ENCODE measurements at places on chromosomes 5 and 9.

GRCh38 chr5:103393101-103393754 is 134.7 kb downstream of the MACIR start:
- no peak for DNase-seq

GRCh38 chr9:134858051-134858841 is 22.4 kb upstream of the FCN2 start:
- DNase-seq = no peak

DNA sequence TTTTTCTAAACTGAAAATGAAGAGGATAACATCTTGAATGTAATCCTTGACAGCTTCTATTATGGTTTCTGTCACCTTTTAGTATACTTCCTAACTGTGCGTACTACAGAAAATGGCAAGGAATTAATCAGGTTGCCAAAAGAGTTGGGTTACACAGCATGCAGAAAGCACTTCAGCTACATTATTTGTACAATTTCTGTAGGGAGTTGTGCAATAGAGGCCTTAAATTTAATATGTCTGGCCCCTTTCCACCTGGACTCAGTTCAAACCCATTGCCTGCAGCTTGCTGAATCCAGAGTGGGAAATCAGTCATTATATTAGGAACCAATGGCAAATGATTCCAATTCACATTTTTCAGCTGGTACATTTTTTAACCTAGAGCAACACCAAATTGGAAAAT is 549.7 kb downstream of the CSNK1G3 start:
- DNase-seq = no peak

DNA sequence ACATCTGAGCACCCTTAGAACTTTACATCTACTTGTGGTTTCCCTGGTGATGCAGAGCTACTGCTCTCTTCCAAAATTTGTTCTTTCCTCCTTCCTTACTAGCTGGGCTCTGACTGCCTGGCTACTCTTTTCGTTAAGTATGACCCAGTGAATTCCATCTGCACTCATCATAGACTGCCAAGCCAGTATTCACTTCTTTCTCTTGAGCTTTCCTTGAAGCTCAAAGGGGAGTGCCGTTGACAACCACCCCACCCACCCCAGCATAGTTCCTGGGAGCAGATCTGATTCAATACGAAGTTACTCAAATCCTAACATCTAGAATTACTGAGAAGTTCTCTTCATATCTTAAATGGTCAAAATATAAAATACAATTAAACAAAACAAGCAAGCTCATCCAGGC is 190.5 kb downstream of the ADAMTS12 start:
- DNase-seq = no peak

DNA sequence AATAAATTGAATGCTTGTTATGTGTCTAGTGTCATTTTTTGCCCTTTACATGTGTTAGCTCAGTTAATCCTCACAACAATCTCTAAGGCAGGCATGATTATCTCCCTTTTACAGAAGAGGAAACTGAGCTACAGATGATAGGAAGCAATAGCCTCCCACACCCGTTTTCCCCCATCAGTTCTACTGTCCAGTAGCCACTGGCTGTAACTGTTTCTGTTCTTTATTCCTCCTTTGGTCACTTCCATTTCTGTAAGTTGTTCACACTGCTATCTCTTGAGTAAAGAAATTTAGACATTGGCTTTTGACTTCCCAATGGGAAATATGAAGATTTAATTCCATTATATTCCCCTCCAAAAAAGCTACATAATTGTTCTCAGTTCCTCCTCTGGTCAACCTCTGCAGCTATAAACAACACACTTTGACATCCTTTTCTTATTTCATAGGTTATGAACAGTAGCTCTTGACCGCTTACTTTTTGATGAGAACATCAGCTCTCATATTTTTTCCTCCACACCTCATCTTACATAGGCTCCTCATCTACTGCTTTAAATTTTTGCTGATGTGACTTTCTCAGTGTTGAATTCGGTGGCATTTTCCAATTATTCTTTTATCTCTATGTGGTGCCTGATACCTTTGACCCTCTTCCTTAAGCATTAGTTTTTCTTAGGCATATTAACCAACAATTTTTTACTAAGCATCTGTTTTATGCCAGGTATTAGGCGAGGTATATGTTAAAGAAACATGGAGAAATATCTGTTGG is 21.4 kb downstream of the SPZ1 start:
- no peak for DNase-seq

DNA sequence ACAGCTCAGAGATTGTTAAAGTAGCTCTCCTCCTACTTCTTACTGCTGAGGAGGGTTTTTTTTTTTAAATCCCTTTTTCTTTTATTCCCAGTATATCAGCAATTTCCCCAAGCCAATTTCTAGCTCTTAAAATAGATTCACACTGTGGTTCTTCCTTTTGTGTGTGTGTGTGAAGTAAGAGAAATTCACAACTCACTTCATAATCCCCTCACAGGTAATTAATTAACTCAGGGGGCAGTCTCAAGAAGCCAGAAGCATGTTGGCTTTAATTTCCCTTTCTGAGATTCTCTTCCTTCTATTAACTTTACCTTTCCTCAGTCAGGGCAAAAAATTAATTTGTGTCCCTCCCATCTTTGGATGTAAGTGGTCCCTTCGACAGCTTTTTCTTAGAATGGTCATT is 71.0 kb upstream of the HMHB1 start:
- DNase-seq = no peak

- DNase-seq = no peak
Observed at GRCh38 chr5:104611135-104611767, 1048.7 kb upstream of the NUDT12 start.

DNA sequence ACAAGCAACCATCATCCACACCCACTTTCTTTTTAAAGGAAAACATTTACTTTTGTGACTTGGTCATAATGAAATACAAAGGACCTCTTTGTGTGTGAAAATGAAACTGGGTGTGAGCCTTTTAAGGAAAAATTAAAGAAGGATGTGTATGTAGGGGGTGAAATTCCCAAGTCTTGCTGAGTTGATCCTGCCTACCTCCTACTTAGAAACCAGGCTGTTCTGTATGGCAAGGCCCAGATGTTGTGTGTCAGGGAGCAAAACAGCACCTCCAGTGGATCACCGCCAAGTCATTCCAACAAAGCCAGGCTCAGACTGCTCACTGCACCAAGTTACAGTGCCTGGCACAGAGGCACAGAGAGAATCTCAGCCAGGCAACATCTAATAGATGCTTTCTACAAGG is 198.5 kb upstream of the FBN2 start:
- no peak for DNase-seq

DNA sequence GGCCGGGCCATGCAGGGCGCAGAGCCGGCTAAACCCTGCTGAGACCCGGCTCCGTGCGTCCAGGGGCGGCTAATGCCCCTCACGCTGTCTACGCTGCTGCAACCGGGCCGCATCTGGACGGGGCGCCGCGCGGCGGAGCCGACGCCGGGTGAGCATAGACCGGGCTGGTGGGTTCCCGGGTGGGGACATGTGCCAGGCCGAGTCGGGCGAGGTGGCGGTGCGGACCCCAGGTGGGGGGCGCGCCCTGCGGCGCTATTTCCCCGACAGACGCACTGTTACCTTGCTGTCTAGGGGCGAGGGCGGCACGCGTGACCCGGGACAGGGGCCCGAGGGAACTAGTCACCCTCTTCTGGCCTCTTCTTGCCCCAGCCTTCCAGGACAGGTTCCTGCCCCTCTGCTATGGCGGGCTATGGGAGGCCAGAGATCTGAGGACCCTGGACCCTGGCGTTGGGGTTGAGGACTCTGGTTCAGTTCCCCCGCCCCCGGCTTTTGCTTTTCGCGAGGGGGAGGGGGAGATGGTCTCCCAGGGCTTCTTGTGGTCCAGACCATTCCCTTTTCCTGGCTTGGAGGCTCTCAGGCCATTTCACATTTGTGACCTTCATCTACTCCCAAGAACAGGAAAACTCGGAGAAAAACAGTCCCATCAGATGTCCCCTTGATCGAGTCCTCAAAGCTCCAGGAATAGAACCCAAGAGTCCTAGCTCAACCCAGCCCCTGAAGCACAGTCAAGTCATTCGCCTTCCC is 536 bp downstream of the SLC27A4 start:
- no peak for DNase-seq

GRCh38 chr9:2787065-2787464 is 56.8 kb downstream of the PUM3 start:
- no peak for DNase-seq

GRCh38 chr5:176851871-176852658 is 41.7 kb downstream of the UNC5A start:
- no peak for DNase-seq

- no peak for DNase-seq
Observed at GRCh38 chr5:102286476-102286875, 9.6 kb downstream of the SLCO4C1 start.

DNA sequence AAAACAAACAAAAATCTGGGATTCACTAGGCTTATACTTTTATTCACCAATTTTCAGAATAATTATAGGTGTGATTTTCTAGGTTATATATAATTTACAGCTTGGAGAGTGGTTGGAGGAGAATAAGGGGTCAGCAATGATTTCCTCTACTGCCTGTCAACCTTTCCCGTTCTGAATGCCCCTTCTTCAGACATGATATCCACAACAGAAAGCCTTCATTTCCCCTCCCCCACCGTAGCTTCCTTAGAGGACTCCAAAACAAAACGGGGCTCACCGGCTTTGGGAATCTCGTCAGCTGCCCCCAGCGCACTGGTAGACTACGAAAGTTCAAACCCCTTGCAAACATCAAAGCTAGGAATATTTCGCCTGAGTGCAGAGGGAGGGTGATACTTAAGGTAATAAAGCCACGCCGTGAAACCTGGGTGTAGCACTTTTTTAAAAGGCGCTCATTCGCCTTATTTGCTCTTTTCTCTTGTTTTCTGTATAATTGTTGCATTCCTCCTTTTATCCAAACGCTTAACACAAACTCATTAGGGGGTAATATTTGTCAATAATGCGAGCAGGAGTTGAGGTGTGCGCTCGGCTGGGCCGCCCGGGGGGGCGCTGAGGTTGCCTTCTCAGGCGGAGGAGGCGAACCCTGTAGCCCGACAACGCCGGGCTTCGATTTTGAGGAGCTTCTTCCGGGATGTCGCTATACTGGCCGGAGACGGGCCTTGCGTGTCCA is 2.4 kb downstream of the OTP start:
- no peak for DNase-seq

GRCh38 chr9:104700306-104700705 is 6.0 kb downstream of the OR13D1 start:
- no peak for DNase-seq

GRCh38 chr5:88676637-88677375 is 206.2 kb downstream of the MEF2C start:
- DNase-seq = no peak

DNA sequence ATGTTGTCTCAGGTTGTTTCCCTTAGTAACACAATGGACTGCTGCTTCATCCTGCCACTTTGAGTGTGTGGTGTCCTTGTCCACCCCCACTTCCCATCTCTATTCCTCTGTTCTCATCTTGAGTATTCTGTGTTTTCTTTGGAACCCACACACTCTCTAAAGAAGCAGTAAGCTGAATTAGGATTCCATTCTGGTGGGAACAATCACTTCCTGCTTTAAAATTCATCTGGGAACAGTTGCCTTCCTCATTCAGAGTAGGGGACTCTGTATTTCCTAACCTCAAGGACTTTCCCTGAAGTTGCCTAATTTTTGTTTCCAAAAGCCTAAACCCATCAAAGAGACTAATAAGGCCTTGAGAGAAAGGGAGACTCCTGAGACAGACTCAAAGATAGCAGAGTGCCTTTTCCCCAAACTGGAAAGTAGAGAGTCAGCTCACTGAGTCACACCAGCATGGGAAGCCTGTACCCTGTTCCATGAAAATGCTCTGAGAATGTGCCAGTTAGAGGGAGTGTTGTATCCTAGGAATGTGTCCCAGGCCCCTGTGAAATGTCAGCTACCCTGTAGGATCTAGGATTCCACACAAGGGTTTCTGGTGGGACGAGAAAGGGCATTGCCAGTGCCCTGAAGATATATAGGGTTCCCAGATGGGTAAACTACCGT is 63.6 kb downstream of the CCDC192 start:
- no peak for DNase-seq

GRCh38 chr5:123450114-123450513 is 26.9 kb upstream of the CEP120 start:
- DNase-seq = no peak

DNA sequence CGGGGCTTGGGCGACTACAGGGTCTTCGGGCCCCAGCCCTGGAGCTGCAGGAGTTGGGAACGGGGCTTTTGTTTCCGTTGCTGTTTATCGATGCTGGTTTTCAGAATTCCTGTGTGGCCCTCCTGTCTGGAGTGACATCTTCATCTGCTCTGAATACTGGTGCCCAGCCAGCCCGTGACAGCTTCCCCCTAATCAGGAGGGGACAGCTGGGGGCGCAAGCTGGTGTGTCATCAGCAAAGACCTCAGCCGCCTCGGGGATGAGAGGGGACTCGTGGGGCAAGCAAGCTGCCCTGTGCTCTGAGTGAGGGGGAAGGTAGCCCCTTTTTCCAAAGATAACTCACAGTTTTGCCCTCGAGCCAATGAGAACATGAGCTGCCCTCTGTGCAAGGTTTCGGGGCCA is 110.7 kb downstream of the RXRA start:
- DNase-seq = no peak

DNA sequence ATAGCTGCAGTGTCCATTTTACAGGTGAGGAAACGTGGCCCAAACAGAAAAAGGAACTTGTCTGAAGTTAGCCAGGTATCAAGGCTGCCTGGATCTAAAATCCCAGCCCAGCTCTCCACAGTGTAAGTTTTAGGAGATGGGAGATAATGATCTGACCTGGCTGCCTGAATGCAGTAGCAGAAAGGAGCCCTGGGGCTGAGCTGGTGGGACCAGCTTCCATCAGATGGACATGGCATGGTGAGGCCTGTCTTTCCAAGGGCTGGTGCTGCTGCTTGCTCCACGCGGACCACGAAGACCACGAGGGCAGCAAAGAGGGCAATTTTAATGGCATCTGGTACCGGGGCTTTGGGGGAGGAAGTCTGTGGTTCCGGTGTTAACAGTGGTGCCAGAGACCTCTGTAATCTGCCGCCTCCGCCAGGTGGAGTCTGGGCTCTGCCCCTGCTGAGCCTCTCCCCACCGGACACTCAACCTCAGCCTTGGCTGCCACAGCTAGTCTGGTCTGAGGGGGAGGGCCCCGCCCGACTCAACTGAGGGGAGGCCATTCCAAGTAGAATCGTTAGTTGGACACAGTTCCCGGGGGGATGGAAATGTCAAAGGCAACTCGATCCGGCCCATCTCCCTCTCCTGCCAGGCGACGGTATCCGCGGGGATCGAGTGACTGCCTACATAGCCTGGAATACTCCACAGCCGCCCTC is 650 bp downstream of the MYORG start:
- no peak for DNase-seq

Measured in ecto neural progenitor cell (in vitro differentiated cells).